ENCODE measurements at places on chromosomes 7 and 10.

- DNase-seq, result no peak
Observed at GRCh38 chr7:100486753-100487446, 3.2 kb downstream of the NYAP1 start.

- no peak for DNase-seq
Observed at GRCh38 chr7:146206270-146206669, 89.7 kb downstream of the CNTNAP2 start.

DNA sequence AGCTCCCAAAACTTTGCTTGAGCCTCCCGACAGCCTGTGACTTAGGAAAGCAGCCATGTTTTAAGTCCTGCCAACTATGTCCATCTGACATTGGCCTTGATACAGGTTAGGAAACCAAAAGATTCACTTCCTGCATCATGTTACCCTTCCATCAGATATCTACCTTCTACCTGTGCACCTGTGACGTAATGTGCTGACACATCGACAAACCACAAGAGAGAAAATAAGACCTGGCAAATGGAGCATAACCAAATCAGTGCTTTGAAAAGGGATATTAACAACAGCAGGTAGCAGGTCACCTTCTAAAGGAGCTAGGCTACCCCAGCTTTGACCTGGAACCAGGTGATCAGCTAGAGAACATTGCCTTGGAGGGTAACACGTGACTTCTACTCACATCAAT is 14.8 kb upstream of the PRR15 start:
- no peak for DNase-seq

DNA sequence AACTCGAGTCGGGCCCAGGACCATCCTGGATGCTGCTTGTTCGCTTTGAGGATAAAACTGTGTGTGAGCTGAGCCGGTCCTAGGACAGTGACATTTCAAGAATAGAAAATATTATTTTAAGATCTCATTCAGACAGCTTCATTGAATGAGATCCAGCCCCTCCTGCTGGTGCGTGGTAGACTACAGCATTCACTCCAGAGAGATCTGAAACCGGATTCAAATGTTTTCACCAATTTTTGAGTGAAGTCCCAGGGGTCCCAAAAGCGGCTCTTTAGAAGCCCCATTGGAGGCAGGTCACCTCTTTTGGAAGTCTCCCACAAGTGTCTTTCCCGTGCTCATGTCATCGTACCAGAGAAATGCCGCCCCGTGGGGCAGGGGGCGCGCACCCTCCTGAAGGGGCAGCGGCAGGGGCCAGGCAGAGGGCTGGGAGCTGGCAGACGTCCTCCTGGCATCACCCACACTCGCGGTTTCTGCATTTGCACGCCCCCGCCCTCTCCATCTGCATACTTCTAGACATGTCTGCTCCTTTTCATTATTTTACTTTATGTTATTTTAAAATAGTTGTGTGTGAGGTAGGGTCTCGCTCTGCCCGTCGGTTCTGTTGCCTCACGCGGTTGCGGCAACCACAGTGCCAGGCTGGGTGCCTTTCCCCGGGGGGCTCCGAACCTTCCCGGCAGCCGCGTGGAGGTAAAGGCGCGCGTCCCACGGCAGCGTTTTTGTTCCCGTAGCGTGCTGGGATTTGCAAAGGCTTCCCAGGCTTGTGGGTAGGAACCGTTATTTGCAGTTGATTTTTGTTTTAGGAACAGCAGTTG is 52.3 kb upstream of the DPYSL4 start:
- no peak for DNase-seq

- DNase-seq, result no peak
Observed at GRCh38 chr10:6924166-6924565, 344.1 kb upstream of the PRKCQ start.

DNA sequence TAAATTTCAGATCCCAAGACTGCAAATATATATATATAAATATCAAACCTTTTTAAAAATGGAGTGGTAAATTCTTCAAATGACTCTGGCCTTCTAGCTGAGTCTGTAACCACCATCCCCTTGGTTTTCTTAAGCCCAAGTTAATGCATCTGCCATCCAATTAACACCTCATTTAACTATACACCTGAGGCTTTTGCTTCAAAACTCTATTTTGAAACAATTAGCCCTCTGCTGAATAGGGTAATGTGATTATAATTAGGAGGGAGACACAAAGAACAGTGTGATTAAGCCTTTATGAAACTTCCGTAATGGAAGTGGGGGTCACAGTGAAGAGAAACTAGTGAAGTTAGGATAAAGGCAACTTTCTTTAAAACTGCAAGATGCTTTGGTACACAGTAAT is 83.6 kb downstream of the GPR37 start:
- no peak for DNase-seq

DNA sequence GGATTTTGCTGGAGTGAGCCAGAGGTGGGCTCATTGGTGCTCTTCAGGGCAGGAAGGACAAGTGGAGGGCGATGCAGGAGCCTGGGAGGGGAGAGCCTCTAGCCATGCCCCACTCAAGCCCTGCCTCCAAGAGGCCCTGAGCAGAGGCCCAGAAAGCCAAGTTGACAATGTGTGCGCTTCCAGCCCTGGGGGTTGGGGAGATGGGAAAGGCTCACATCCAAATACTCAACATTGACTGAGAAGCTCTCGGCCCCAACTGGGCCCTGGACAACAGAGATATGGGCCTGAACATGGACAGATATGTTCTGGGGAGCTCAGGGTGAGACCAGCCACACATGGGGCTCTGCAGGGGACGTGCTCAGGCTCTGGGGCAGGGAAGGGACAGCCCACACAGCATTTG is 39.0 kb downstream of the FRMPD2 start:
- no peak for DNase-seq

Measured in NCI-H146 (cell line).